ENCODE measurements at places on chromosomes 5 and 9.

DNA sequence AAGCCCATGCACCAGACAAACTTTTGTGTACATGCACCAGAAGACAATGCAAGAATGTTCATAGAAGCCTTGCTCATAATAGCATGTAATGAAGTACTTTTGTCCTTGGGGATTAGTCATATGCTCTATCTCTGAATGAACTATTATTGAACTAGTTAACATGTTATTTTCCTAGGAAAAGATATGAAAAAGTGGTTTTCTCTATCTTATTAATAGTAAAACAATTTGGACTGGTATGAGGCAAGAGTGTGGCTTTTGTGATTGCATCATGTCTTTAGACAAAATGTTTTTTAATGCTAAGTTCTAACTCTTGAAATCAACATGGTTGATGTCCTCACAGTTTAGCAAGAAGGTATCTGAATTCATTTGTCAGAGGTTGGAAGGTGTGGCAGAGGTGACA, 55.7 kb upstream of the SPDL1 start:
- DNase-seq: no peak

- DNase-seq: no peak
Measured at GRCh38 chr5:81907012-81907635, 64.7 kb upstream of the ATG10 start.

DNA sequence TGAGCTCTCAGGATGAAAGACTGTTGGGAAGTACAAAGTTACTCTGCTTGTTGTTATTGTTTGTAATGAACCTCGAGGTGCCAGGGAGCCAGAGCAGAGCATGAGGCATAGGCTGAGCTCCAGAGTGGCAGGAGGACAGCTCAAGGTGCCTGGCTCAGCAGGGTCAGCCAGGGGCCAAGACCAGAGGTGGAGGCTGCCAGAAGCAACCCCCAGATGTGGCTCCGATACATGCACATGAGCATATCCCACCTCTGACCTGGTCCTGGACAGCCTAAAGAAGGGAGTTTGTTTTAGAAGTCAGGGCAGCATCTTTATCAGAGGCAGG, 105.6 kb downstream of the PSD2 start:
- DNase-seq: peak; percentile 13

- no peak for DNase-seq
Measured at GRCh38 chr9:36008774-36009300, 27.9 kb upstream of the RECK start.

DNA sequence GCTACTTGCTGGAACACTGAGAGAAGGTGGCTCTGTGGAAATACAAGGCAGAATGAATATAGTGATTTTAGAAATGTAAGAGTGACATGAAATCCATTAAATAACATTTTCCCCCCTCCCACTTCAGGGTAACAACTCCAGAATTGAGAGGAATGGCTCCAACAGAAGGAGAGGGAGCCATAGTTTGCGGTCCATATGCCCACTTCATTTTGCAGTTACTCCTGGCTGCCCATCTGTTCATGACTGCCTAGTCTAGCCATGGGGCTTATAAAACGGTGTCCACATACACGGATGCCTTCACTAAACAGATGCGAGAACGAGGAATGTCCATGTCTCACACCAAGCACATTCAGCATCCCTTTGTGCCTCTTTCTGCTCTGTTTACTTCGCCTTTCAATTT, 186.7 kb downstream of the TMEM38B start:
- no peak for DNase-seq

All from ascending aorta (tissue), 2 donors.